ENCODE measurements at places on chromosomes 5 and 9.
A peak's percentile ranks its signal among the peaks of the same experiment; 100 is the strongest.

DNA sequence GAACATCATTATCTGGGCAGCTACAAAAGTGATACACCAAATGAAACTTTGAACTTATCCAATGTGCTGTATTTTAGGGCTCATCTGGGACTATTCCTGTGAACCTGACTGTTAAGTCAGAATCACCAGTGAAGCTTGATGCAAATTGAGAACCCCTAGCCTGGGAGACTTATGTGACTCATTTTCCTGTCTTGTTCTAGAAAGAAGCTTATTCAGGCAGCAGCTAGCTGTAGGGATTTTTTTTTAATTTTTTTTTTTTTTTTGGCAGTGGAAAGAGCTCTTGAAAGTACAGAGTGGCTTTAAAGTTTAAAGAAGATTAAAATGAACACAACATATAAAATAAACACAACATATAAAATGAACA is 81.1 kb upstream of the TNFAIP8 start:
- DNase-seq, result peak; percentile 33

DNA sequence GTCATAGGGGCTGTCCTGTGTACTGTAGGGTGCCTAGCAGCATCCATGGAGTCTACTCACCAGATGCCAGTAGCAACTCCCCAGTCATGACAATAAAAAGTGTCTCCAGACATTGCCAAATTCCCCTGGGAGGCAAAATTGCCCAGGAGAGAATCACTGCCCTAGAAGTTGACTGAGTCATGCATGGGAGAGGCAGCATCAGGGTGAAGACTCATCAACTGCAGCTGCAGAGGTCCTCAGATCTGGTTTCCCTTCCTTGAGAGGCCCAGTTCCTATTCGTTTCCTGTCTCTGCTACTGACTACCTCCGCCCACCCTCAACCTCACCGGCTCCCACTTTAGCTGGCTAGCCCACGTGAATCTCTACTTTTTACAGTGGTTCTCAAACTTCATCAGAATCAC is 88.6 kb upstream of the AGXT2 start:
- DNase-seq, result no peak

GRCh38 chr5:112010475-112010874 is 253.5 kb upstream of the NREP start:
- no peak for DNase-seq

- no peak for DNase-seq
Observed at GRCh38 chr5:76537073-76537543, 86.1 kb downstream of the F2RL2 start.

GRCh38 chr9:137269231-137269772 is 8.2 kb upstream of the TOR4A start:
- no peak for DNase-seq

GRCh38 chr5:25995209-25995608 is 1043.2 kb downstream of the CDH9 start:
- no peak for DNase-seq

DNA sequence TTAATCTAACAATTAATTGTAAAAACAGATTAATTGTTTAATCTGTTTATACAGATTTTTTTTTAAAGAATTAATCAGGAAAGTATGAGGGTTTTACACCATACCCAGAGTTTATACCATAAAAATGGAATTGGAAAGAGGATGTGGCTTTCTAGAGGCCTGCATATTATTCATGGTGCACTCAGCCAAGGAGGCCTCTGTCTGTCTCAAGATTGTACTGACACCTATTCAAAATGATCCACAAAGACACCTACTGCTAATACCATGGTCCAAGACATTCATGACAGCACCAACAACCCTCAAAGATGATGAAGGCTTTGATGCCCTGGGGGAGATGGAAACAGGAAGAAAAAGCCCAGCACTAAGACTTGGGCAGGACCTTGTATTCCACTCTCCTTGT is 58.1 kb upstream of the MAST4 start:
- no peak for DNase-seq

GRCh38 chr5:173670791-173671120 is 54.3 kb upstream of the BOD1 start:
- DNase-seq, result no peak

- DNase-seq, result no peak
Observed at GRCh38 chr5:145945620-145946111, 9.3 kb downstream of the SH3RF2 start.

- peak; percentile 28 for DNase-seq
Observed at GRCh38 chr9:101566904-101567724, 27.7 kb downstream of the PPP3R2 start.

DNA sequence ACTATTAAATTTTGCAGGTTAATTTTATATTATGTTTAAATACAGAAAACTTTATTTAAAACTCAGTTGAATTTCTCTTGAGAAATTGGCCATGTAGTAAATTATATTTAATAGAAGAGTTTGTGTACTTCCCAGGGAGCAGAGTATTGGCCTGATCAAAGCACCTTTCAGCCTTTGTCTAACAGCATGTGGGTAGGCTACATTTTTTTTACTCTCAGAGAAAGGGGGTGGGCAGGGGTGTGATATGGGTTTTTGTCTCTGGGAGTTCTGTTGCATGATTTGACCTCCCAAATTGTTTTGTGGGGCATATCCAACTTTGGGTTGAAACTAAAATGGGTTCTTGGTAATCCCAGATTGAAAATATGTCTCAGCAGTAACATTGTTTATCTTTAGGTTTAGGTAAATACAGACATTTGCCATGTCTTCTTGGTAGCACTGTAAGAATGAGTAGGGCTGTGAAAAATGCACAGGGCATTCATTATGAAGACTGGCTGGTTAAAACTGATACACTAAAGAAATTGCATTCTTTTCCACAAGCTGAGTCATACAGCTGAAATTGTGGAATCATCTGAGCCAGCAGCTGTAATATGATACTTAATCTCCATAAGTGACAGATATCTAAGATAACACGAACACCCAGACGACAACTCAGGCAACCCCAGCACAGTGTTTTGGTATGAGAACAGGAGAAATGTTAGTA is 75.4 kb upstream of the CDKN2B start:
- peak; percentile 80 for DNase-seq

DNA sequence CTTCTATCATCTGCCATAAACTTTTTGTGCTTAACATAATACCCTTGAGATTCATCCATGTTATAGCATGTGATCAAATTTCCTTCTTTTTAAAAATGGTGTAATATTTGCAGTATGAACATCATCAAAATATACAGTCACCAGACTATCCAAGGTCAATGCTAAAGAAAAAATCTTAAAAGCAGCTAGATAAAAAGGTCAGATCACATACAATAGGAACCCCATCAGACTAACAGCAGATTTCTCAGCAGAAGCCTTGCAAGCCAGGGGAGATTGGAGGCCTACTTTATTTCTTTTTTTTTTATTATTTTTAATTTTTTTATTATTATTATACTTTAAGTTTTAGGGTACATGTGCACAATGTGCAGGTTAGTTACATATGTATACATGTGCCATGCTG is 37.2 kb downstream of the FAM170A start:
- DNase-seq, result no peak

DNA sequence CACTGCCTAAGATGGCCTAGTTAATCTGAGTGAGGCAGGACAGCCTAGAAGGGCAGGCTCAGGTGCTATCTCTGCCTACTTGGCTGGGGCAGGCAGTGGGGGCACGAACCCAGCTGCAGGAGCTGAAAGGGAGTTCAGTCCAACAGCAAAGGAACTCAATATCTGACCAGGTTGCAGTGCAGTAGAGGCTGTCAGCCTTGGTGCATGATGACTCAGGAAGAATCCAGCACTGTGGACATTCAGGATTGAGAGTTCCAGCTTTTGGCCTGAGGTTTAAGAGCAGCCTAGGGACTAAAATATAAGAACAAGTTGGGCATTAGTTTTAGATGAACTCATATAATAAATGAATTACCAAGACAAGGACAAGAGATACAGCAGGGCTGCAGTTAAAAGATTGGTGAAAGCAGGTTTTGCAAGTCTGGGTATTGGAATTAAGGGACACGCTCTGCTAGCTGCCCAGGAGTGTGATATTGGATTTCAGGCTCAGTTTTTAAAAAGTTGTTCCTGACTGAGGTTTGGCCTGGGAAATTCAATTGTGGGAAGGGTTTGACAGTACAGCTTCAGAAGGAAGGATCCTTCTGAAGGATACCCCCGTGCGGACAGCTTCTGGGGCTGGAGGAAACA is 64.7 kb upstream of the ATG10 start:
- DNase-seq, result no peak

- DNase-seq, result no peak
Observed at GRCh38 chr9:115444959-115445358, 327.0 kb upstream of the TNC start.

GRCh38 chr5:956941-957747 is 51.5 kb upstream of the NKD2 start:
- DNase-seq, result peak; percentile 84

- peak; percentile 13 for DNase-seq
Observed at GRCh38 chr9:70868041-70868440, 253.4 kb downstream of the TRPM3 start.

DNA sequence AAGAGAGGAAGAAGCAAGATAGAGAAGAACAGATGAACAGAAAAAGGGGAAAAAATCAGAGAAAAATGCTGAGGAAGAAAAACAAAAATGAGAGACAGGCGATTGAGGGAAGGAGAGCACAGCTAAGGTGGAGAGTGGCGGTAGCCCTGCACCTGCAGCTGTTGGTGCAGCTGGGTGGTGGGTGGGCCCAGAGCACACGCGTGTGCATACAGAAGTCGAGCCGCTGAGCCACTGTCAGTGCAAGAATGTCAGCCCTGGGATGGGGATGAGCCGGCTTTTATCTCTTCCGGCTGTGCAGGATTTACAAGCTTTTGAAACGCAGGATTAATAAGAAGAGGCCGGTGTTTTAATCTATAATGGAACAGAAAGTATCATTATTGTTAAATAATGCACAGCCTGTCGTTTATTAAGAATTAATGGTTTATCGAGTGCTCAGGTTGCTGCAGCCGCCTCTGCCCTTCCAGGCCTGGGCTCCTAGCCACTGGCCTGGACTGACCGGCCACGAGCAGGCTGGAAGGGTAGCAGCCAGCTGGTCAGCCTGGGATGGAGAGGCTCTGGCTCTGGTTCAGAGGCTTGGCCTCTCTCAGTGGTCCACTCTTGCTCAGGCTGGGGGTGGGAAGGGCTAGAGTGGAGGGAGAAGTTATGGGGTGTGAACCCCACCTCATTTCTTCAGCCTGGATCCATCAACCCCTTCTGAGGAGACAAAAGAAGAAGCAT is 68.7 kb downstream of the PCDH1 start:
- DNase-seq, result no peak

DNA sequence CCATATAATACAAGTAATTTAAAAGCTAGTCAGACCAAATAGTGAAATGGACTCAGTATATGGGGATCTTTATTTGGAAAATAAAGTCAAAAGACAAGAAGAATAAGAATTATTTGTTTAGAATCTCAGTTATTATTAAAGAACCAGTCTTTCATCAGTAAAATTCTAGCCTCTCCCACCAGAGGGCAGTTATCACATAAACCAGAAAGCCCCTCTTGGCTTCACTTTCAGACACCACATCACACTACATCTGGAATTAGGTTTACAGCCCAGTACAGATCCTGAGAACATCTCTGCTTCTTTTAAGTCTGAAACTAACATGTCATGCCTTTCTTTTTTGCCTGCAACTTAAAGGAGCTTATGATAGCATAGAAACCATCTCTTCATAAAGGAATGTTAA is 12.2 kb upstream of the HSPB3 start:
- DNase-seq, result peak; percentile 1

GRCh38 chr5:74413403-74414048 is 227.0 kb downstream of the ENC1 start:
- no peak for DNase-seq

DNA sequence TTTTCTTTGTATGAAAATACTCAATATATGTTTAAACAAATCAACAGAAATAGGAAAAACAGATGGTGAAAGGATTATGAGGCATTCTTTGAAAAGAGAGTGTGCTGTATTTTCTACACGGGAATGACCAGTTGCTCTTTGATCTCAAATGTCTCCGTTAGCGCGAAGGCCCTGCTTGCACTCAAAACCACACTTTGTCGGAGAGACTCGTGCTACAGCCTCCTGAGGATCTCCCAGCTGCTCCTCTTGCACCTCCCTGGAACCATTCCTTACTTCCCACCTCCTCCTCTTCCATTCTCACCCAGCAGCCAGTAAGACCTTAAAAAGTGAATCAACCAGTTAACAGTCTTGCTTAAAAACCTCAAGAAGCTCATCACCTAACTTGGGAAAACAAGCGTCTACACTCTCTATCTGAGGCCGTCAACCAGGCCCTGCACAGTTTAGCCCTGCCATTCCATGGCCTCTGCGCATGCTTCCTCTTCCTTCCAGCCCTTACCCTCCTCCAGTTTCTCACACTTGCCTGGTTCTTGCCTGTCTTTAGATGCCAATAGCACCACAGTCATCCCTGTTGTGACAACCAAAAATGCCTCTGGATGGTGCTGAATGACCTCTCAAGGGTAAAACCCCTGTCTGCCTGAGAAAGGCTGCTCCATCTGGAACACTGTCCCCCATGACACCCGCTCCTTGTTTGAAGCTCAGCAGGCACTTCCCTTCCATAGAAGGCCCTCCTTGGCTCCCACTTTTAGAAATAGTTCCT is 594.7 kb upstream of the WWC1 start:
- no peak for DNase-seq

DNA sequence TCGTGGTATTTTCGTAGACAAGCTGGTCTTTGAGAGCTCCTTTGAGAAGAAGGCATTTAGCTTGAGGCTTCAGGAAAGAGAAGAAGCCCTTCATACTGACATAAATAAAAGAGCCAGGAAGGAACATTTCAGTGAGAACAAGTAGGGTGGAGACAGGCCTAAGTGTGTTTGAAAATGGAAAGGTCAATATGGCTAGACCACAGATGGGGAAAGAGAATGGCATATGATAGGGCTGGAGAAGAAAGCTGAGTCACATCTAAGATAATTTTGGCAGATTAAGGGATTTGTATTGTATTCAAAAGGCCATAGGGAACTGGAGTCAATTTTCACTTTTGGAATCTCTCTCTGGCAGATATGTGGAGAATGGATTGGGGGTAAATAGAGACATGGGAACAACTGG is 374.9 kb downstream of the TMEM38B start:
- no peak for DNase-seq

DNA sequence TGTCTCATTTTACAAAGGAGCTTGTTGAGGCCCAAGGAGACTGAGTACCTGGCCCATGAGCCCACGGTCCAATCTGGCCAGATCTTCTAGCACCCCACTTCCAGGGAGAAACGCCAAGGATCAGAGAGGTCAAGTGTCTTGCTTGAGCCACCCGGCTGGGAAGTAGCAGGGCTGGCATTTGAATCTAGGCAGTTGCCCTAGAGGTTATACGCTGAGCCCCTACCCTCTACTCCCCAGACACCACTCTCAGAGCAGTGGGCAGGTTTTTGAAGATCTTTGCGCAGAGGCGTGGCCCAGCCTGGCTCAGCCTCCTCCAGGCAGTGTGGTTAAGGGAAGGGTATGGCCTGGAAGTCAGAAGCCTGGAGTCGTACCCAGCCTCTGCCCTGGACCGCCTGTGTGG is 5.8 kb upstream of the NUP214 start:
- DNase-seq, result no peak

- peak; percentile 52 for DNase-seq
Observed at GRCh38 chr5:126624534-126624933, 23.8 kb downstream of the PHAX start.
